IPS-NIHi11 (cell line): ENCODE measurements at places on chromosomes 7 and 10.

DNA sequence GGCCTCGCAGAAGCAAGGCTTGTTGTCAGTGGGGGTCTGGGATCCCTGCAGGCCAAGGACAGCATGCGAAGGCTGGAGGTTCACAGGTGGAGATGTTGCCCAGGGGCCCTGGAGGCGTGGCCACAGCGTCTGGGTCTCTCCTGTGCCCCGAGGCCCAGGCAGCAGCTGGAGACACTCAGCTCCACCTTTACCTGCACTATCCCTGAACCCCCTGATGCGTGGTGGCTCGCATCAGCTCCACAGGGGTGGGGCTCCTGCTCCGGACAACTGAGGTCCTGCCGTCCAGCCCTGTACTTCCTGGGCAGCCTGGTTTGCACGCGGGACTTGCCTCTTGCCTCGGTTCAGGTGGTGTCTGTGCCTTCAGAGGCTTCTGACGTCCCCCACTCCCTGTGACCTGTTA lies 54.6 kb upstream of the ZNF32 start:
- no peak for DNase-seq

GRCh38 chr7:39958038-39958437 lies 8.0 kb downstream of the CDK13 start:
- no peak for DNase-seq

DNA sequence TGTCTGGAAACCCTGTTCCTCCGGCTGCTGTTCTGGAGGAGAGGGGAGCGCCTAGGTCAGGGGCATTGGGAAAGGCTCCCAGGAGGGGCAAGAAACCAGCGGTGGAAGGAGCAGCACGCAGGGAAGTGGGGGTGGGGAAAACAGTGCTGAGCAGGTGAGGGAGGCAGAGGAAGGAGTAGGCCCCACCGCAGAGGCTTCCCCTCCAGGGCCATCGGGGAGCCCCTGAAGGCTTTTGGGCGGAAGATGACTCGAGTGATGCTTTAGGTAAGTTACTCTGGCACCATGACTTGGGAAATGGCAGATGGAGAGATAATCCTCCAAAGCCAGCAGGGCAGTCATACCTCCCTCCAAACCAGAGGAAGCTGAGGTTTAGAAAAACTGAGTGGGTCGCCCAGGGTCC lies 106.5 kb upstream of the ANLN start:
- no peak for DNase-seq

DNA sequence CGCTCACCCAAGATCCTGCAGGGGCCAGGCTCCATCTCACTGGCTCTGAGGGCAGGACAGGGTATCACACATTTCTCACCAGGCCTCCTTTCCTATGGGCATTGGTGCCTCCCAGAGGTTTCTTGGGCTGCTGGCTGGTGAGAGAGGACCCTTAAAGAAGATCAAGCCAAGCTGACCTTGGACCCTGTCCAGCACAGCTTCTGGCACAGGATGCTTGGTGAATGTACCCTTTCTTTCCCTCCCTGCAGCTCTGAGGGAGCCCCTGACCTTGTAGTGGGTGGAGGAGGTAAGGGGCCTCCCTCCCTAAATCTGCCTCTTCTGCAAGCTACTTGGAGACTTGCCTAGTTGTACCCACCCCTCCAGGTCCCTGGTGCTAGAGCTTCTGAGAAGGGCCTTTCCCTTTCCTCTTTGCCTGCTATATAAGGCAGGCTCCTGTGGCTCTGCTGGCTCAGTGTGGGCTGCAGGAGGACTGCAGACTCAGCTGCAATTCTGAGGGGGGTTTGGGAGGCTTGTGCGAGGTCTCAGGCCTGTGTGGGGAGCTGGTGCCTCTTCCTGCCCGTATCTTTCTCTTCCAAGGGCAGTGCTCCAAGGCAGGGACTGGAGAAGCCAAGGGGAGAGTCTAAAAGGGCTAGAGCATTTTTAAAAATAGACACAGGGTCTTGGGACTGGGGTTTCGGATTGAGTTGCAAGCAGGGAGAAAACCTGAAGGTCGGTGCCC lies 11.7 kb upstream of the TRIM8 start:
- DNase-seq, result no peak

DNA sequence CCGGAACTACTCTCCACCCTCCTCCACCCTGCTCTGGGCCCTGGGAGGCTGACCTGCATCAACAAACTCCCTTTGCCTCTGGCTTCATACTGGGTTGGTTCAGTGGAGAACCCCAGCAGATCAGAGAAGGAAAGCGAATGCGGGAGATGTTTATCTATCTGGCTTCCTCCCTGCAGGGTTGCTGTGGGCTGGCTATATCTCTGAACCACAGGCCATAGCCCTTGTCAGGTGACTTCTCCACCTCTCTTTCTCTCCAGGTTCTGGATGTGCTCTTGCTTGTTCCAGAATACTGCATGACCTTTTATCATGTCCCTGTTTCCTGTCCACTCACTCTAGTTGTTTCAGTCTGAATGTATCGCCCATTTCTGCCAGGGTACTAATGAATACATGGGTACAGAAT lies 51.7 kb upstream of the IFRD1 start:
- no peak for DNase-seq

GRCh38 chr7:29851487-29851886 lies 45.2 kb downstream of the WIPF3 start:
- no peak for DNase-seq

DNA sequence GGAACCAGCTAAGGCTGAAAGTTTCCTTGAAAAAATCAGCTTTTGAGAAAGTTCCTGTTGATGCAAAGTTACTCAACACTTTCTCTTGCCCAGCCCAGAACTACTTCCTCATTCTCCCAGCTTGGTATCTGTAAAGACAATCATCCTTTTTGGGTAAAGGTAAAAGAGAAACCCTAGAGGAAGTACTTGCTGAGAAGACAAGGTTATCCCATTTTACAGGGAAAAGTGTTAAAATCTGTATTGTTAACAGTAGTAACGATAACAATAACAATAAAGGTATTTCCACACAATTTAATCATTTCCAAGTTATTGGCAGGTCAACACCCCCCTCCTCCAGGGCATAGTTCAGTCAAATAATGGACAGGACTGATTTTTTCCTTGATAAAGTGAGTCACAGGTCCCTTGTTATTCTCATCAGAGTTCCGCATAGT lies 2.4 kb downstream of the ALOX5 start:
- DNase-seq, result no peak

DNA sequence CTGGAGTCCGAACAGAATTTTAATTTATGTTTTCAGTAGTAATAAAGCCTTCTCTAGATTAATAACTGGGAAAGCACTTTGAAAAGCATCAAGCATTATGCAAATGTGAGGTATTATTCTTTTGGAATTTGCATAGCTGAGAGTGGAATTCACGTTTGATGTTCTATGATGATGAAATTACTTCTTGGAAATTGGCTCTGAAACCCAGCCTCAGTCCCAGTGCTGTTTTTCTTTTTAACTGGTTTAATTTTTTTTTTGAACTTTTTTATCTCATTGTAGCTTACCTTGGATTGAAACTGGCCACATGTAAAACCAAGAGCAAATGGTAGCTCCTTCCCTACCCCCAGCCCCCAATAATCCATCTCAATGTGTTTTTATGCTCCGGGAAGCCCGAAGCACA lies 1.2 kb downstream of the TBXAS1 start:
- DNase-seq, result no peak

- DNase-seq, result no peak
These were observed 63.5 kb upstream of the C10orf90 start for GRCh38 chr10:126734015-126734414.

DNA sequence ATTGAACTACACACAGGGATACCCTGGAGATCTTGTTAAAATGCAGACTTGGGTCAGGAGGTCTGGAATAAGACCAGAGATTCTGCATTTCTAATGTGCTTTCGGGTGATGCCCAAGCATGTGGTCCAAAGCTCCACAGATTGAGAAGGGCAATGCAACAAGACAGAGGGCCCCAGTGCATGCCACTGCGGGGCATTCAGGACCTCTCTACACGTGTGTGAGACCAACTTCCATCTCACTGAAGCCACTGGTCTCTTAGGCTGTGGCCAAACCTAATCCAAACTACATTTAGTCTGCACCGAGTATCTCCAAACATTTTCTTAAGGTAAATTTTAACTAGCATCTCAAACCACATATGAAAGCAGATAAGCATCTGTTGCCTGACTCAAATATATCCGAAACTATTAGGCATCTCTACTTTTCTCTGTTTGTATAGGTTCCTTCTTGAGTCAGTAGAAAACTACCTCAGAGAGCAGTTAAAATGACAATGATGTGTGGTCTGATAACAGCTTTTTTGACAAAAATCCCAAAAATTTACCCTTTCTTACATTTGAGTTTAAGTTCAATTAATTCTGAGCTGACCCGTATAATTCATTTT lies 107.5 kb downstream of the ELMO1 start:
- no peak for DNase-seq

DNA sequence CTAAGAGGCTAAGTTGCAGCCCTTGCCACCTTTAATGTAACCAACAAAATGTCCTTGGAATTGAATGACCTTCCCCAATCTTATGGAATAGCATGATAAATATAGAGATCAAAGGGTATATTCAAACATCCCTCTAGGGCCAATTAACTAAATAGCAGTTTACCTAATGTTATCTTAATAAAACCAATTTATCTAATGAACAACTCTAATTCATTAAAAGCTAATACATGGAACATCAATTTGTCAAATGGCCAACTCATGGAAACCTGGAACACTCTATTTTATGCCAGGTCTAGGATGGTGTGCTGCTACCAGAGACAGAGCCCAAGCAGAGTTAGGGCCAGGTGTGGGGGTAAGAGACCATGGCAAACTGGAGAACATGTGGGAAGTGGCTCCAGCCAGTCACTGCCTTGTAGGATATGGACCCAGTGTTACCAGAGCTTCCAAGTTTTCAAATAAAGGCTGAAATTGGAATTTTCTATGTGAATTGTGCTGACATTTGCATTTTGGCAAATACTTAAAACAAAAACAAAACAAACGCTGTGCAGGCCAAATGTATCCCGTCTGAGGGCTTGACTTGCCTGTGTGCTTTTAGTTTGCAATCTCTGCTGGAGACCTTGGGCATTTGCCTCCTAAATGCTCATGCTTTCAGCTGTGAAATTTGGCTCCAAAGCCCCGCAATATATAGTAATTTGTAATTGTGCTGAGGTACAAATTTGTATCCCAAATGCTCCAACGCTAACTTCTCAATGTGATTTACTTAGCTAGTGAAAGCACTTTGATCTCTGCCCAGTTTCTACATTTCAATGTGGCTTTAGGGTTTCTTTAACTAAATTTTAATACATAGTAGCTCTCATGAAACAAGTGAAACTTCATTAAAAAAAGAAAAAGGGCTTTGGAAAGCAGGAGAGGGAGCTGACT lies 55.1 kb downstream of the CPED1 start:
- DNase-seq, result no peak

GRCh38 chr10:132113206-132113605 lies 47.5 kb downstream of the JAKMIP3 start:
- no peak for DNase-seq

DNA sequence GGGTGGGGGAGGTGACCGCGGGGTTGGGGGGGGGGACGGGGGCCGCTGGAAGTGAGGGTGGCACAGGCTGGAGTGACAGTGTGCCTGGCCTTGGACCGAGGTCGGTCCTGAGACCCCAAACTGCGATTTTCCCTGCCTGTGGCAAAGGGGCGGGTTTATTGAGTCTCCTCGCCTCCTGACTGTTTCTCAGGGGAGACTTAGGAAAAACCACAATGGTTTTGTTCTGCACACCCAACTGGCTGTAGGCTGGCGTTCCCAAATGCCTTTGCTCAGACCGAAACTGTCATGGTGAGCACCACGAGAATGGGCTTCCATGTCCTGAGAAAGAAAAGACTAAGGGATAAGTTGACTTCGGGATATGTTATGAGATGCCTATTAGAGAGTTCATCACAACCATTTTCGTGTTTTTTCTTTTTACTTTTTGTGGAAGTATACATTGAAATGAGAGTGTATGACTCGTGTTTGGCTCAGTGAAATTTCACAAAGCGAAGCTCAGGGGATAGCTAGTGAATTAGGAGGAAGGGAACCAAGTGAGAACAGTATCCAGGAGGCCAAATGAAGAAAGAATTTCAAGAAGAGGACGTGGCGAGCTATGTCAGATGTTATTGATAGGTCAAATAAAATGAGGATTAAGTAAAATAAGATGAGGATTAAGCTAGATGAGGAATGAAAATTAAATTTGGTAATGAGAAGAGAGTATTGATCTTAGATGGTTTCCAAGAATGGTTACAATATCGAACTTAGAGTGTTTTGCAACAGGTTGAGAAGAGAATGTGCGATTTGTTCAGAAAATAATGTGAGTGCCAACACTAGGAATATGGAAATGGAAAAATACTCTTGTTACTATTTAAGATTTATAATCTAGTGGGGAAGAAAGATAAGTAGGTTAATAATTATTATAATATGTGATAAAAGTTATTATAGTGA lies 918 bp downstream of the NET1 start:
- peak; percentile 45 for DNase-seq

- DNase-seq, result no peak
These were observed 17.5 kb downstream of the HYCC1 start for GRCh38 chr7:22996470-22996869.

GRCh38 chr7:8320174-8320573 lies 58.2 kb upstream of the ICA1 start:
- no peak for DNase-seq

DNA sequence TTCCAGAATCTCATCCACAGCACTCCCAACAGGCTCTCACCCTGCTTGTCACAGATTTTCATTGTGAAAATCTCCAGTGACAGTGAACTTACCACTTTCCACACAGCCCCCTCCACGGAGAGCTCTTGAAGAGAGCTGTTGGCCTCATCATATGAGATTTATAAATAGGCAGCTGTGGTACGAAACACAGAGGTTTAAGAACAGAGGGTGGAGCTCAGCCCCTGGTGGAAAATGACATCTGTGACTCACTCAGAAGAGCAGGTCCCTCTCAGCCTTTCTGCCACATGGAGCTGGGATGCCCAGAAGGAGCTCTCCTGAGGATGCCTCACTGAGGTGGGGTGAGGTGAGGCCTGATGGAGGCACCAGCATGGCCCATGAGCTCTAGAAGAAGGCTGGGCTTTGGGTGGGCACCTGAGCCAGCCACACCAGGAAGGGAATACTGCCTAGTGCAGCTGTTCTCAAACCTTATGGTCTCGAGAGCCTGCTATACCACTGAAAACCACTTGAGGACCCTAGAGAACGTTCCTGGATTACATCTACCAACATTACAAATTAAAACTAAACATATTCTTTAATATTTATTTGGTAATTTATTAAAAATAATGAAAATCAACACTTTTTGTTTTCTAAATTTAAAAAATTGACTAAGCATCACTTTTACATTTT lies 25.8 kb upstream of the EEPD1 start:
- no peak for DNase-seq

GRCh38 chr7:152513861-152514770 lies 78.3 kb upstream of the KMT2C start:
- no peak for DNase-seq
